ENCODE measurements at places on chromosomes 3 and 15.

- DNase-seq: no peak
Measured at GRCh38 chr3:140432229-140432669, 245.6 kb upstream of the TRIM42 start.

DNA sequence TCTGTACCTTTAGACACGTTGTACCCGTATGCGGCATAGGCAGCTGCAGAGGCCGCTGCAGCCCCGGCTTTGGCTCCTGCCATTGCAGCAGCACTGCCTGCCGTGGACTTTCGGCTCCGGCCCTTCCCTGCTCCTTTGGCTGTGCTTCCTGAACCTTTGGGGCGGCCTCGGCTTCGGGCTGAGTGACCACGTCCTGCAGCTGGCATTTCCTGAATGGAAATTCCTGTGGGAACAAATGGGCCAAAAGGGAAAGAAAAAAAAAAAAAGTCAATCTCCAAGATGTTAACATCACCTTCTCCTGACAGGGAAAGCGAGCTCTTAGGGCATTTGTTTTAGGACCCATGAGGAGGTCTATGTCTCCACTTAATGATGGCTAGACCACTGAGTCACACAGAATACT is 29.6 kb downstream of the CHAC1 start:
- no peak for DNase-seq

- DNase-seq: no peak
Measured at GRCh38 chr15:99734575-99734974, 1.3 kb upstream of the LYSMD4 start.

- no peak for DNase-seq
Measured at GRCh38 chr3:138426211-138426610, 8.2 kb upstream of the ESYT3 start.

DNA sequence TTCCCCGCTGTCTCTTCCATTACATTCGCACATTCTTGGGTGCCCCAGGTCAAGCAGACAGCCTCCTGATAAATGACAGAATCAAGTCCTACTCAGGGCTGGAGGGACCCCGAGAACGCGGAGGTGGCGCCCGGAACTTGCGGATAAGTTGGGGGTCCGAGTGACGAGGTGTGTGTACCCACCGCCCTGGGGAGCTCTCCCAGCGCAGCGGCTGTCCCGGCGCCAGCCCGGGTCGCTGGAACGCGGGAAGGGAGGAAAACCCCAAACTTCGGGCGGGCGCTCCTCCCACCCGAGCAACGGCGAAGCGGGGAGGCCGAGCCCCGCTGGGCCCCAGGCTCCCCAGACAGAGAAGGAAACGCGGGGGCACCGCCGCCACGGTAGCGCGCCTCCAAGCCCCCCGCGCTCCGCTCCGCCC is 550 bp downstream of the CLN6 start:
- no peak for DNase-seq

DNA sequence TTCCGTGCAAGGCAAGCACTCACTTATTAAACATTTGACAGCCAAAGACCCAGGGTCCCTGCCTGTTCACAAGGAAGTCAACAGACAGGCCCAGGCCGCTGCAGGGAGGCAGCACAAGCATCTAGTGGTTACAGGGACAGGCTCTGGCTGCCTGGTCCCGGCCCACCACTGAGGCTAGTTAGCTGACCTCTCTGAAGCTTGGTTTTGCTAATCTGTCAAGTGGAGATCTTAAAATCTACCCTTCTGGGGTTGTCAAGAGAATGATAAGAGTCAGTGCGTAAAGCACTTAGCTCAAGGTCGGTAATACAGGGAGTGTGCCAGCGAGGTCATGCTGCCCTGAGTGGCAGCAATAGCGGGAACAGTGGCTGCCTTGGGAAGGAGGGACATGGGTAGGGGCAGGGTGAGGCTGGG is 6.0 kb downstream of the GNB5 start:
- no peak for DNase-seq

GRCh38 chr3:12859840-12860239 is 18.5 kb upstream of the RPL32 start:
- no peak for DNase-seq

DNA sequence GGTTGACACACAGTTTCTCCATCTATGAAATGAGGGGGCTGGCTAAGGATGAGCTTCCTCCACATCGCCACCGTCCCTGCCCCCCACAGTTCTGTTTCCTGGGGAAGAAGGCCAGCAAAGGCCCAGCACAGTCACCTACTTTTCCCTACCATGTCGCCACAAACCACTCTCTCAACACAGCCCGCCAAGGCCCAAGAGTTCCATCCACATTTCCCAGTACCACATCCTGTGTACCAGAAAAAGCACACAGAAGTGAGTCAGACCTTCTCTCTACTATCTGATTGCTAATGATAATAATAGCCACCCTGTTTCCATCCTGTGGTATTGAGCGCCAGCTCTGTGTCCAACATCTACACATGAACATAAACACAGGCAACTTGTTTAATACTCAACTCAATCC is 30.3 kb upstream of the C15orf39 start:
- no peak for DNase-seq

- peak; percentile 25 for DNase-seq
Measured at GRCh38 chr3:111715911-111716523, 120.9 kb upstream of the ZBED2 start.

- no peak for DNase-seq
Measured at GRCh38 chr3:151751161-151751560, 17.4 kb downstream of the AADACL2 start.

DNA sequence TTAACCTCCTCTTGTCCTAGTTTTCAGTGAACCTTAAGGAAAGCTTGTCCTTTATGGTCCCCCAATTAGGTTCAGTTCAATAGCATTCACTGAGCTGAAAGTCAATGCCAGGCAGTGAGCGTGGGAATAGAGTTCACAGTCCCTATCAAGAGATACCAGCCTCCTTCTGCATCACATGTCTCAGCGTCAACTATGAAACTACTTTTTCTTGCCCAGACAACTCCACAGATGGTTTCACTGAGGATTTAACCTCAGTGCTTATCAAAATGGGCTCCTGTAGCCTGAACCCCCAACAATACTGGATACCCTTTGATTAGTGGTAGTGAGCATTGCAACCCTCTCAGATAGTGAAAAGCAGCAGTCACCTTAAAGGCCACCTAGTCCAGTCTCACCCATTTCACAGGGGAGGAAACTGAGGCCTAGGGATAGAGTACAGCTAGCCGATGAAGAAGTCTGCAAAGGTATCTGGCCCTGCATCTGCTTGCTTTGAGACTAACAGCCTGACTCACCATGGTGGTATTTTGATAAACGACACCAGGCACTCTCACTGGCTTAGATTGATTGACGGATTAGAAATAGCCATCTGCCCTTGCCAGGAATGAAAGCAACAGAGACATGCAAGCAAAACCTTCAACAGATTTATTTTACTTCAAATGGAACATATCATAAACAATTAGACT is 1.6 kb upstream of the UBA3 start:
- DNase-seq: no peak

- DNase-seq: no peak
Measured at GRCh38 chr3:32873531-32874130, 55.8 kb downstream of the TRIM71 start.

GRCh38 chr3:101623656-101624055 is 49.7 kb downstream of the PCNP start:
- DNase-seq: no peak

GRCh38 chr15:73882761-73883419 is 9.5 kb downstream of the TBC1D21 start:
- DNase-seq: peak; percentile 10

- no peak for DNase-seq
Measured at GRCh38 chr15:60804551-60804950, 325.6 kb upstream of the ICE2 start.

GRCh38 chr15:87268675-87269074 is 987.9 kb downstream of the NTRK3 start:
- no peak for DNase-seq

- DNase-seq: no peak
Measured at GRCh38 chr15:50463423-50464358, 39.5 kb downstream of the USP8 start.

DNA sequence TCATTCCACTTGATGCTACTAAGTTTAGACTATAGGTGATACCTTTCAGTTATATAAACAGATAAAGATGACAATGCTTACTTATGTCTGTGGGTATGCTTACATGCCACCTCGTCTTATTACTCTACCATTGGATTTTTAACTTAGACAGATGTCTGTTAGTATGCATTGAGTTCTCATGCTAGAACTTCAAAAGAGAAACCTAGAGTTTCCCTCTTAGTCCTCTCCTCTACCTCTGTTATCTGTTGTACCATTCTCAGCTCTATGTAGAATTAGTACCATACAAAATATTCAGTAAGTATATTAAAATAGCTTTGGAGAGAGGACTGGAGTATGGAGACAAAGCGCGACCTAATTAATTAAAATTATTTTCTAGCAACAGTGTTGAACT is 111.3 kb downstream of the BBX start:
- DNase-seq: no peak

- DNase-seq: no peak
Measured at GRCh38 chr3:44041726-44042125, 200.0 kb upstream of the TOPAZ1 start.

DNA sequence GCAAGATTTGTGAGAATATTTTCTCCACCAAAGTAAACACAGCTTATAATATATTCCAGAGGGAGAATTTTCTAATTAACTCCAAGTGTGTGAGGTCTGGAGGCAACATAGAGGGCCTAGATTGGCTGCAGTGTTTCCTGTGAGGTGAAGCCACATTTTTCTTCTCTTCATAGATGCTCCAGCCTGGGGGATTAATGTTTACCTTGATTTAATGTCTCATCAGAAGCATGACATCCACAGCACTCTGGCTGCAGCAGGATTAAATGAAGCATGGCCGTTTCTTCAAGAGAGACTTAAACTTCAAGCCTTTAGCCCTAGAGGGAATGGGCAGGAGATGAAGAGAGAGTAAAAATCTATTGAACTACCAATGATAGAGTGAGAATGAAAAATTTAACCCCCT is 137.9 kb upstream of the ZBTB20 start:
- no peak for DNase-seq

DNA sequence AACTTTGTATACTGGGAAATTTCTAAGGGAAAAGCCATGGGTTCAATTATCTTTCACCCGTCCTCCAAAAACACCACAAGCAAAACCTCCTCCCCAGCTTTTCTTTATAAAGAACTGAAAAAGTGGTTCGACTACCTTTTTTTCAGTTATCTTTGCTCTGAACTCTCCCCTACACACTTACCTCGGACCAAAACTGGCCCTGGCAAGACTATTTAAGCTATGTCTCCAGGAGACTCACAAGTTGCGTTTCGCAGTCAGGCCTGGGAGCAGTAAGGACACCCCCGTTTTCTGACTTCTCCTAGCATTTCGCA is 645 bp downstream of the COPS2 start:
- no peak for DNase-seq

DNA sequence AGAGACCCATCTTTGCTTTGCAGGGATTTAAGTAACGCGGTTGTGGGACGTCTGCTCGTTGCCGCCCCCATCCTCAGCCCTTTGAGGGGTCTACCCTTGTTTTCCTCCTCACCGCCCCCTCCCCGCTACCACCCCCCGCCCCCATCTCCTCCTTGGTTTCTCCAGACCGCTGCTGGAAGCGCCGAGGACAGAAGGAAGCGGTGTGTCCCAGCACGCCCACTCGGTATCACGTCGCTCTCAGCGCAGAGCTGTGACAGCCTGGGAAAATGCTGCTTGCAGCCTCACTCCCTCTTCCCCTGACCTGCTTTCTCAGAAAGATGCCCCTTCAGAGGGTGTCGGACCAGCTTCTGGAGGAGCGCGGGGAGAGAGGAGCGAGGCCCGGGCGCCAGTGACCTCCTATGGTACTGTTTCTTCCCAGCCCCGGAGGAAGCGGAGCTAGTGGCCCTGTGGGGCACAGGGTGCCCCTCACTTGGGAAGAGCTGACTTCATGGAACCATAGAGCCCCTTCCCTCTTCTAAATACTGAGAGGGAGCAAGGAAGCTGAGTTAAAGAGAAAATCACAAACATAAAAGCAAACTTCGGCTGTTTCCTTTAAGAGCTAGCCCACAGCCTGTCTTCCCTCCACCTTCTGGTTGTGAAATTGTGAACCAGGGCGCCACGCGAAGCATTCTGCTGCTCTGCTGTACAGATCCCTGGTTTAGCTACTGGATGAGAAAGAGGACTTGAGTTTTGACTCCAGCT is 698 bp downstream of the IL1RAP start:
- DNase-seq: peak; percentile 41

- no peak for DNase-seq
Measured at GRCh38 chr15:81087694-81088093, 46.4 kb upstream of the CFAP161 start.

DNA sequence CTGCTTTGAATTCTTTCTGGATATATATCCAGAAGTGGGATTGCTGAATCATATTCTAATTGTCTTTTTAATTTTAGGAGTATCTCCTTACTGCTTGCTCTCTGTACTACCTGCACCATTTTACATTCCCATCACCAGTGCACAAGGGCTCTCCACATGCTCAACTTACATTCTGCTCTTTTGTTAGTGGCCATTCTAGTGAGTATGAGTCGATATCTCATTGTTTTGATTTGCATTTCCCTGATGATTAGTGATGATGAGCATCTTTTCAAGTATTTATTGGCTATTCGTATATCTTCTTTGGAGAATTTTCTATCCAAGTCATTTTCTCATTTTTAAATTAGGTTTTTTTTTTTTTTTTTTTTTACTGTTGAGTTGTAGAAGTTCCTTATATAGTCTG is 29.5 kb downstream of the PFN2 start:
- no peak for DNase-seq

DNA sequence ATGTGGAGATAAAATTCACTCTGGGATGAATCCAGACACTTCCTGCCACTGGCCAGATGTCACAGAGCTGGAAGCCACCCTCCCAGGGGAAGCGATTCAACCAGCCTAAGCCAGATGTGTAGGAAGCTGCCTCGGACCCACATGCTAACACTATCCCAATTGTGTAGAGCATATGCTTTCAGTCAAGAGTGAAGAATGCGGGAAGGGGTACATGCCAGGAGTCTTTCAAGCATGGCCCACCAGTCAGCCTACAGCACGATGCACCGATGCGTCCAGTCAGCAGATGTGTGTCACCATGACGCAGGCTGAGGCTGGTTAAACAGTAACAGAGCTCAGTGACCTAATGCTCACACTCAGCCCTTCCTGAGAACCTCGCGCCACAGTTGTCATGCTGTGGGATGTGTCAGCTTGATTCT is 38.8 kb upstream of the BNC1 start:
- DNase-seq: no peak

GRCh38 chr3:188776447-188776846 is 395.3 kb upstream of the TPRG1 start:
- no peak for DNase-seq

DNA sequence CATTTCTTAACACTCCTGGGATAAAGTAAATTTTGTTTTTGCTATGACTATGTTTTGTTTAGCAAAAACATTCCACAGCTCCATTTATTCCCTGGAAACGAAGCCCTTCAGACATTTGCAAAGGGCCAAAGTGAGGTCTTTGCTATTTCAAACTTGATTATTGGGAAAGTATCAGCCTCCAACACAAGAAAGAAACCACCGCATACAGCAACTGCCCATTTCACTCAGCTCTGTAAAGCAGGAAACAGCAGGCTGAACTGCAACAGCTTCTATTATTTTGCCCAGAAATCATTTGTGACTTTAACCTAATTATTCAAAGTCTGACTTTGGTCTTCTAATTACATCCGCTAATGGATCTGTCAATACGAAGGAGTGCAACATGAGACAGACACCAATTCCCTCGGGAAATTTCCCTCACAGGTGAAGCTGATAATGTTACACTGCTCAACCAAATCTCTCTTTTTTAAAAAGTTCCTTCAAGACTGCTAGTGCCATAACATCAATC is 72.1 kb downstream of the RFTN1 start:
- no peak for DNase-seq

GRCh38 chr15:80744826-80745225 is 34.3 kb upstream of the CEMIP start:
- no peak for DNase-seq

- no peak for DNase-seq
Measured at GRCh38 chr3:43155464-43156121, 49.7 kb upstream of the POMGNT2 start.

- no peak for DNase-seq
Measured at GRCh38 chr3:45559560-45560118, 34.9 kb upstream of the LIMD1 start.

All from naive thymus-derived CD8-positive, alpha-beta T cell (primary cell).